ENCODE measurements at places on chromosomes 13 and 19.

DNA sequence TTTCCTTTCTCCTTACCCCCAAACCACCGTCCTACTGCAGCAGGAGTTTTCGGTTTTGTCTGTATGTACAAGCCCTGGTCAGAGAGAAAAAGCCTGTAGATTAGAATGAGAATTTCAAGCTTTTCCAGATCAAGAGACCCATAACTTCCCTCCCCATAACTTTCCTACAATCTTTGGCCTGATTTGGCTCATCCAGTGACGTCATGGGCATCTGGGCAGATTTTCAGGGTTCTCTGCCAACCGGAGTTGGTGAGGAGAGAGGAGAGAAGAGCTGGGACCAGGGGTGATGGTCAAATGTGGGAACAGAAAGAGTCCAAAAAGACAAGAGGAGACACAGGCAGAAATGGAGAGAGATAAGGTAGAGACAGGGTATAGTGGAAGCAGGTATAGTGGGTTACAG lies 10.5 kb downstream of the IZUMO2 start:
- no peak for DNase-seq

DNA sequence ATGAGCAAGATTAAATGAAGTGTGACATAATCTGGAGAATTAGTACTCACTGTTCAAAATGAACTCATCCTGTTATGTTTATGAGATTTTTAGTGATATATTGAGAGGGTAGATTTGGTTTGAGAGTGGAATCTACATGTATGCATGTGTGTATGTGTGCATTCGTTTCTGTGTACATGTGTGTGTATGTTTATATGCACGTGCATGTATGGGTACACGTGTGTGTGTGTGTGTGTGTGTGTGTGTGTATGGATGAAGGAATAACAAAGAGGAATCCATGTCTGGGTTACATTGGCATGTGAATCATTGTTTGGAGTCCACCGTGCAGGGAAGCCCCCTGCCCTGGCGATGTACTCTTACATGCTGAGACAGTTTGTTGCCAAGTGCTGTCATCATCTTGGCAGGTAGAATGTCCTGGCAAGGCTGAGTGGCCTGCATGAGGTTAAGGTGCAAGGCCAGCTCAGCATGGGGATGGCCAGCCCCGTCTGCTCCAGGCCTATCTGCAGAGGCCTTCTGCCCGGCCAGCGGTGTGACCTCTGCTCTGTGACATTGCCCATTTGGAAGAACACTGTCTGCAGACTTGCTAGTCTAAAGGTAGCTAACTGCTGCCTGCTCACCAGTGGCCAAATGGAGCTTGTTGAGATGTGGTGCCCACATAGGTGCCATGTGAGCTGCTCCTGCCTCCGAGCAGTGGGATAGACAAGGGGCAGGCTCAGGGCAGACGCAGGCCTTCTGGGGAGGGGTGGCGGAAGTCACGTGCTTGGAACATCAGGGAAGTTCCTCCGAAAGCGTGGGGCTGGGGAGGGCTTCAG lies 222.3 kb downstream of the TEX29 start:
- no peak for DNase-seq

DNA sequence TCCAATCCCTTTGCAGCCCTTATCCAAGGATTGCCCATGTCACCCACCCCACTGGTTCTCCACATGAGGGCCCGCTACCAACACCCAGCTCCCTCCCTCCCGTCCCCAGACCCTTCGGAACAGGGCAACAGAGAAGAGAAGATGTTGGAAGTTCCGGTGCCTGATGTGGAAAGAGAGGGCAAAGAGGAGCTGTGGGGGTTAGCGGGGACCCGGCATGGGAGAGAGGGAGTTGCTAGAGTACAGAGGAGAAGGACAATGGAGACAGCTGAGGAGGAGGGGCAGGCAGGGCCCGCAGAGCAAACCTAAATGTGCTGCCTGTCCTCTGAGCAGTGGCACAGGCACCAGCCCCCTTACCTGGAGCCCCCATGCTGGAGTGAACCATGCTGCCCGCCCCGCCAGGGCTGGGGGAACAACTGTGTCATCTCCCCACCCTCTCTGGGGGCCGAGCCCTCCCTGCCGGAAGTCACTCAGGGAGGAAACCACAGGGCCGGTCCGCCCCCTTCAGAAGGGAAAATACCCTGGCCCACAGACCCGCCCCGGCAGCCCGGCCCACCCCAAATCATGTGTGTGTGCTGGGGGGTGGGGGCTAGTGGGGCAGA lies at the start of gene POU2F2:
TSS of gene POU2F2 (minus strand) at position 417 of the 599 bp plus-strand sequence. CDS start at position 382, 35 bp downstream.
- DNase-seq = no peak

DNA sequence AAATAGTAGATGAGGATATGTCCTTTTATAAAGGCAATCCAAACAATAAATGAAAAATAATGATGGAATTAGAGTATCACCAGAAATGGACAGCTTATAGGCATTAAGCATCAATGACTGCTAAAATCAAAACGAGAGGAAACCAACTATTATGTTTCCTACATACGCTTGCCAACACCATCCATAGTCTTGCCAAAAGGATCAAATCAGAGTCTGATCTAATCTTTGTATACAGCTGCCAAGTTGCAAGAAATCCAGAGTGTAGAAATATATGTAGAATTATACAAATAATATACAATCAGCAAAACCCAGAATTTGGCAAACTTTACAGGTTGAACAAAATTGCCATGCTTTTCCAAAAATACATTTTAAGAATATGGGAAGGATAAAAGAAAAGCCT lies 1661.6 kb downstream of the SLITRK1 start:
- no peak for DNase-seq

- peak; percentile 44 for DNase-seq
These were observed 56.2 kb upstream of the RFC3 start for GRCh38 chr13:33761740-33762139.

GRCh38 chr13:48246102-48246501 lies 13.1 kb downstream of the ITM2B start:
- no peak for DNase-seq

- DNase-seq = no peak
These were observed 59.9 kb upstream of the TPP2 start for GRCh38 chr13:102536695-102537485.

DNA sequence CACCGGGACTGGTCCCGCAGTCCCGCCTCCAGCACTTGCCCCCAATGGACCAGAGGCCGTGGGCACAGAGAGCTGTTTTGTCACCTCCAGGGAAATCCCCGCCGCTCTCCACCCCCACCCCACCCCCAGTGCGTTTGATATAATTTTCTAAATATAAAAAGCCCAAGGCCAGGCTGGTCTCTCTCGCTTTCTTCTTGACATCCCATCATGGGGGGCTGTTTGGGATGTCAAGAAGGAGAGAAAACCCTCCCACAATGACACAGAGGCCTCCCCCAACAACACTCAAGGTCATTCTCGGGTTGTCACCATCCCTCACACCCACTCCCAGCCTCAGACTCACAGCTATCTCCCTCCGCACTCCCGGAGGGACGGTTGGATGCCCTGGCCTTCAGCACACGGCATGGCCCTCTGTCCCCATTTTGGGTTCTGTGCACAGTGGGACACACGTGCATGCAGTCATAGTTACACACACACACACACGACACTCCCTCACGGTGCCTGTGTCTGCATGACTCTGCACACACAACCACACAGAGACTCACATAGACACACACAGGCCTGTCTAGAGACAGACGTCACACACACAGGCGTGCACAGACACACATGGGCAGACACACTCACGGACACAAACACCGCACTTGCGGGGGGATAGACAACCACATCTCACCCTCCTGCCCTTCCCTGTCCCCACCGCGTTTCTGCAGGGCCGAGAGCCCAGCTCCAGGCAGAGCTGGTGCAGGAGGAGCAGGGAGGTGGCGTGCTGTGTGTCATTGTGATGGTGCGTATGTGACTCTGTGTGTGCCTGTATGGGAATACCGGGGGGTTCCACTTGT lies 4.8 kb upstream of the NFIC start:
- no peak for DNase-seq

DNA sequence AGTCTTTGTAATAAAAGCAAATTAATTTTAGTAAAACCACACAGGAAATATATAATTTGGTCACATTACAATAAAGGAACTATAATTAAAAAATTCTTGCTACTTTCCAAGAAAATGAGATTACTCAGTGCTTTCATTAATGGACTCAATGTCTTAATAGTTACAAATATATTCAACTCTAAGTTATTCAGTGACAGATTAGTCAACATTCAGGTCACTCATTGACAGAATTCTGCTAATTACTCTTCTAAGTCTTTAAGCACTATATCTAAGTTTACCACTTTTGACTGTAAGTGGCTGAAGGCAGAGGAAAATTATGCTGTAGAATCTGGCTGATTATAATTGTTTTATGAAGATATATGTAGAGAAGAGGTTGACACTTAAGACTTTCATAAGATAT lies 1365.0 kb downstream of the EFNB2 start:
- no peak for DNase-seq

- DNase-seq = no peak
These were observed 112.1 kb downstream of the ZNF737 start for GRCh38 chr19:20453425-20453935.

DNA sequence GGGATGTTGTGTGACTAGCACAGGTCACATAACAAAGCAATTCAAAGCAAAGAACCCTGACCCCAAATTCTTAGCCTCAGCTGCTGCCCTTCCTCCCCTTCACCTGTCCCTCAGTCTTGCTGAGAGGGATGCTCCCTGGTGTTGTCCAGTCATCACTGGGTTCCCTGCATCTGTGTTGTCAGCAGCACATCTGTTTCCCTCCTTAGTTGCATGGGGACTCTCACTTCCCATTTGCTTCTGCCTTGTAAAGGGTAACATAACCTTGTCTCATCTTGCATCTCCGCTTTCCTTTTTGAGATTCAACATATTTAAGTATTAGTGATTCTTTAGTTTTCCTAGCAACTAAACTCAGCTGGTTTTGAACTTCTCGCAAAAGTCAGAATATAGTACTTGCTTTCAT lies 54.0 kb downstream of the SPATA13 start:
- DNase-seq = no peak

GRCh38 chr13:32497589-32497988 lies 41.0 kb downstream of the N4BP2L2 start:
- no peak for DNase-seq

GRCh38 chr13:94967183-94968039 lies 255.1 kb upstream of the SOX21 start:
- peak; percentile 32 for DNase-seq

DNA sequence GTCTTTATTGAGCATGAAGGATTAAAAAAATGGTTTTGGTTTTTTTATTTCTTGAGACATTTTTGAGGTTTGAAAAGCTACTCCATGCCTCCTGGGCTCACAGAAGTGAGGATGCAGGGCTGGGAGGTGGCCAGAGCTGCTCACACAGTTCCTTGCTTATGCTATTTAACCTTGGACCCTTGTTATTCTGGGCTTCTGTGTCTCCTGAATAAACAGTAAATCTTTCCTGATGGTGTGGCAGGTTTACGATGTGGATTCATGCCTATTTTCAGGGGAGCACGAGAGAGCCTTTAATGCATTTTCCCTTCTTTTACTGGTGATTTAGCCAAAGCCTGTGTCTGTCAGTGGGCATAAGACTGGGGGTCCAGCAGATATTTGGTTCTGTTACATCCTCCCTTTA lies 34.3 kb upstream of the PCDH8 start:
- DNase-seq = no peak

DNA sequence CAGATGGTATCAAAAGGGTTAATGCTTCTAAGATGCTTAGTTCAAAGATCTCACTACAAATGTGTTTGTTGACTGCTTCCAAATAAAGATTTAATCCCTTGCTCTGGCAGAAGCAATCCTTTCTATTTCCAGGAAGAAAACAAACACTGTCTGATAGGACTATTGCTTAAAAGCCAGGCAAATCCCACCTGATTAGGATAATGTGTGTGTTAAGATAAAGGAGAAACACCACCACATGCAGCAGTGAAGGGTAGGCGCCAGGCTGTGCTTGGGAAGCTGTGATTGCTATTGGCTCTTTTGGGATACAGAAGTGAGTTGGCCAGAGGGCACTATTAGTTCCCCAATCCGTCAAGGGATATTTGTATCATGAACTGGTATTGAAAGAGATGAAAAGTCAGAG lies 62.8 kb upstream of the LRCH1 start:
- no peak for DNase-seq

- DNase-seq = no peak
These were observed 55.8 kb upstream of the WASF3 start for GRCh38 chr13:26501641-26502040.

DNA sequence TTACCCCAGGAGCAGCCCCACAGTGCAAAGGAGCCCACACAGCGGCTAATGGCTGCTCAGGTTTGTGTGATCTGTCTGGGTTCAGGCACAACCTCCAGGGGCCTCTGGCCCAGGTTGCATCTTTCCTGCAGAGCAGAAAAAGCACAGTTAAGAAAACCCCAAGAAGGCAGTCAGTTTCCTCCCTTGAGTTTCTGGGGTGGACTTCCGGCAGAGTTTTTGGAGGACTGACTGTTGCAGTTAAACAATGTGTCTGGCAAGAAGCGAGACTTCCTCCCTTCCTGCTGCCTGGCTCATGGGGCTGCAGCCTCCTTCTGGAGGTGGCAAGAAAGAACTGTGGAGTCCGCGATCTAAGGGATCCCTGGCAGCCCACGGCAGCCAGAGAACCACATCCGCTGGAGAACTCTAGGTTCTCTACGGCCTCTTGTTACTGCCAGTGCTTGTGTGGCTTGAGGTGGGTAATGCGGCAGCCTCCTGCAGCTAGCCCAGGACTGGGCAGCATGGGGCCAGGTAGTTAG lies 114.4 kb downstream of the ZDHHC20 start:
- DNase-seq = no peak

DNA sequence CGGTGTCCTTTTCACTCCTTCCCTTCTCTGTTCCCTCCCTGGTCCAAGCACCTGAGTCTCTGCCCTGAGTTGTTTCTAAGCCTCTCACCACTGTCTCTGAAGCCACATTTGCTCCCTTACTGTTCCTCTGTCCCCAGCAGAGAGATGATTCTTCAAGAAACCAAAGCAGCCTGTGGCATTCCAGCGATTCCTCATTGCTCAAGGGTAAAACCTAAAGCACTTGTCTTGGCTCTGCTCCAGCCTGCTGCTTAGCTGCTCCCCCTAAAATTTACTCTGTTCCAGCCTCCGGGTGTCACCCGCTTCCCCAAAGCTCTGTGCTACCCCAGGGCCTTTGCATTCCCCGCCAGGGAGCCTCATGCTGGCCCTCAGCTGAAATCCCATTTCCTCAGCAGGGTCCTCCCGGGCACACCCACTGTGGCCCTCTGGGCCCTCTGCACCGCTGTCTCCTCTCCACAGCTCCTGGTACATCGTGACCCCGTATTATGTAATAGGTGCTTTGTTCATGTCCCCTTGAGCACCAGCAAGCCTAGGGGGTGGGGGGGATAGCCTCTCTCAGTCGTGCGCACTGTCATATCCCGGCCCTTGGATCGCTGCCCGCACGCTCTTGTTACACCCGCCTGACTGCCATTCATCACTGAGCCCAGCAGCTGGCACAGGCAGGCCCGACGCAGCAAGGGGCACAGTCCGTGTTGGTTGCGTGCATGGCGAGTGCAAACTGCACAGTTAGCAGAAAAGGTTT lies 15.8 kb downstream of the TECR start:
- DNase-seq = peak; percentile 91

DNA sequence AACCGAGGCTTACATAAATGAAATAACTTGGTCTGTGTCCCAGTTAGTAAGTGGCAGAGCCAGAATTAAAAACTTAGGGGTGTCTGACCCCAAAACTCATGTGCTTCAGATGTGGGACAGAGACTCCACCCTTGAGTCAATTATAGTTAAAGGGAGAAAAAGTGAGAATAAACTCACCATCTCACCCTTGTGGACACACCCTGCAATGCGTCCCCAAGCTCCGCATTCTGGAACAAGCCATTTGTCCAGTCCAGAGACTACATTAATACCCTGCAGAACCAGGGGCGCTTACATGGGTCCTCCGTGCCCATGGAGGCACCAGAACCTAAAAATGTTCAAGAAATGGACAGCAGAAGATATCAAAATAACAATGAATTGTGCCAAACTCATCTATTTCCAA lies 207.0 kb upstream of the ZNF507 start:
- DNase-seq = no peak

- peak; percentile 80 for DNase-seq
These were observed 20.0 kb downstream of the ACP7 start for GRCh38 chr19:39104186-39104596.

- peak; percentile 82 for DNase-seq
These were observed 31.7 kb downstream of the DNAJC15 start for GRCh38 chr13:43054803-43055802.
